ENCODE measurements at places on chromosomes 1 and 21. TPM values are rescaled to one million over a fixed set of nuclear protein-coding genes. Genes with fewer than 3 reads are reported as not detected.

Gene POFUT2
- 17.3 TPM for total RNA-seq

Gene TRAF3IP3
- not detected for total RNA-seq

Gene DNALI1
- 0.02 TPM for total RNA-seq

Gene MX2
- total RNA-seq, result not detected

Gene AADACL4
- total RNA-seq, result not detected

Gene VPS45
- 16.3 TPM for total RNA-seq

Gene OVAAL
- total RNA-seq, result 0.46 TPM

Gene ETV3L
- total RNA-seq, result not detected

Gene TTLL10
- not detected for total RNA-seq

Gene CLDN8
- not detected for total RNA-seq

Gene CHI3L2
- total RNA-seq, result 0.21 TPM

Gene KCNN3
- total RNA-seq, result 0.02 TPM

Gene IL19
- total RNA-seq, result not detected

Gene SYCP1
- total RNA-seq, result not detected
